ENCODE measurements at places on chromosomes 1 and 21.

DNA sequence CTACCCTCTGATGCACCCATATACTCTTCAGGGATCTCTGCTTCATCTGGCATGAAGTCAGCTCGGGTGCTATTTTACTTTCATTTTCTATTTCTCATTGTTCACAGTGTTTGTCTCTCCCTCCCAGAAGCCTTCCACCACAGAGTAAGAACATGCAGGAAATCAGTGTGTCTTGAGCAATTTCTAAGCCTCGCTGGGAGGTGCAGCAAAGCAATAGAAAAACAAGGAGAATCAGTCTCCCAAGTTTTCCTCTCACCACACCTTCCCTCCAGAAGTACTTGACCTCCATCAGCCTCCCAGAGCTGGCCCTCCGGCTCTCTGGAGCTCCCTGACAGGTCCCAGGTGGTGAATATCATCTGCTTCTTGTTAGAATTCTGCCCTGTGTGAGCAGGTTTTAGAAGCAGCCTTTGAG lies 594.7 kb upstream of the CAMK1G start:
- H3K36me3 ChIP-seq = no peaks in the 10 kb centered on the region
- H3K4me1 ChIP-seq = peaks cover 3% of the 10 kb centered on the region
- peak overlapping the region; percentile 33 for H3K4me3 ChIP-seq
- H3K27me3 ChIP-seq = no peaks in the 10 kb centered on the region
- H3K27ac ChIP-seq = peak overlapping the region; percentile 58

DNA sequence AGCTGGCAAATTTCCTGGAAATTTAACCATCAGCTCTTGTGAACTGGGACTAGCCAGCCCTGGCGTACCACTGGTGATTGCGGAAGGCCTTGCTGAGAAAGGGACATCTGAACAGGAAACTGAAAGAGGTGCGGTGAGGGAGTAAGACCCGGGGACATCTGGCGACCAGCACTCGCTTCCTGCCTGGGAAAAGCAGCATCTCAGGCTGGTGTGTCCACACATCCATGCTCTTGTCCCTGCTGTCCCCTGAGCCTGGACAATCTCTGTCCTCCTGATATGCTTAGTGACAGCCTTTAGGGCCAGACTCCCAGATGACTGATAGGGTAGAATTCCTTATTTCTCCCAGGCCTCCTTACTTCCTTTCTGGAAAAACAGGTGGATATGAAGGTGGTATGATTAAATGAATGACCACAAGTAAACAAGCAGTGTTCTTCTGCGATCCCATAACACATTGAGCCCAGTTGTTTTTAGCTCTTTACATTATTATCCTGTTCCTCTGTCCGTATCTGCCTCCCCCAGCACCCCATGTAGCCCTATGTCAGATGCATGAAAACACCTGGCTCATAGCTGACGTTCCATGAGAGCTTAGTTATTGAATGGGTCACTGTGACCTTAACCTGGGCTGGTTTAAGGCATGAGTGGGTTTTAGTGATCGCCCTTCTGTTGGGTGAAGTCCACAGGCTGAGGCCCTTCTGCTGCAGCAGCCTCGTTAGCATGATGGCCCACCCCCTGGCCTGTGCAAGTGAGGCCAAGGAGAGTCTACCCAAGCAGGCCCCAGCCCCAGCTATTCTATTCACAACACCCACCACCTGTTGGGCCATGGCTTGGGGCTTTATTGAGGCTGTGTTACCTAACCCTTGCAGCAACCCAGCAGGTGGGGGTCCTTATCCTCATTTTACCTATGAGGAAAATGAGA lies 76.1 kb upstream of the GADD45A start:
- no peak for DNase-seq
- no peaks in the 10 kb centered on the region for H3K36me3 ChIP-seq
- H3K4me1 ChIP-seq = peaks cover 2% of the 10 kb centered on the region
- H3K27me3 ChIP-seq = peaks cover 7% of the 10 kb centered on the region
- no peak overlapping the region for H3K4me3 ChIP-seq

DNA sequence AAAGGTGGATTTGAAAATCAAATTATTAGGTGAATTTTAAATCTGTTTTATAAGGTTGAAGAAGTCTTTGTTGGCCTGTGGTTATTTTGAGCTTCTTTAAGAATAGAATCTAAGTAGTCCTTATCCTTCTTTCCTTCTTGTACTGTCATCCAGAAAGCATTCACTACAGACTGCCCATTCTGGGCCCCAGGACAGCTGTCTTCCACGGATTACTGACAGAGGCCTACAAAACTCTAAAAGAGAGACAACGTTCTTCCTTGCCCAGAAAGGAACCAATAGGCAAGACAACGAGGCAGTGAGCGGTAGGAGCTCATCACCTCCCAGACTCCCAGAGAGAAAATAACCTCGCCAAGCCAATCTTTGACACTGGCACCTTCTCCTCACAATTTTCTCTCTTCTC lies 24.4 kb upstream of the PIGC start:
- H3K36me3 ChIP-seq = no peaks in the 10 kb centered on the region
- no peaks in the 10 kb centered on the region for H3K27me3 ChIP-seq
- H3K27ac ChIP-seq = no peak overlapping the region

DNA sequence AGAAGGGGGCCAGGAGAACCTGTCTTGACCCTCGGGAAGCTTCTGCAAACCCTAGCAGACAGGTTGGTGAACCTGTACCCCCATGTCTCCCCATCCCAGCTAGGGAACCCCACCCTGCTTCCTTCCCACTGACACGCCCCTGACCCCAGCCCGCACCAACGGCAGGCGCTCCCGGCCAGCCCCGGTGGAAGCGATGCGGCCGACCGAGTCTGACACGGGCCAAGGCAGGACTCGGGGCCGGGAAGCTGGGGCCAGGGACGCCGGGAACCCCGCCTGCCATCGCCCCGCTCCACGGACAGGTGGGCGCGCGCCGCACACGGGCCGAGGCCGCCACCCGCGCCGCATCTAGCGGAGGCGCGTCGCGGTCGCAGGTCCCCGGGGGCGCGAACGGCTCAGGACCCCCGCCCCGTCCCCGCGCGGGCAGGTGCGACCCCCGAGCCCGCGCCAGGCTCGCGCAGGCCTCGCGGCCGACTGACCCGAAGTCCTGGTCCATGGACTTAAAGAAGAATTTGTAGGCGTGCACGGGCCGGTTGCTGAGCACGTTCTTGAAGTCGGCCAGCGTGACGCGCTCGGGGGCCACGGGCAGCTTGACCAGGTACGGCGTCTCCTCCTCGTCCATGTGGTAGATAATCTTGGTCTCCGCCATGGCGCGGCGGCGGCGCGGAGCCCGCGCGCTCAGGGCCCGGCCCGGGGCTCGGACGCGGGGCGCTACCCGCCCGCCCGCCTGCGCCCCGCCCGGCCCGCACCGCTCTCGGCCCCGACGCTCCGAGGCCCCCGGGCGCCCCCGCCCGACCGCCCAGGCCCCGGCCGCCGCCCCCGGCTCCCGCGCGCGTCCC lies 580 bp downstream of the DVL1 start:
- peak overlapping the region; percentile 68 for H3K4me3 ChIP-seq
- no peaks in the 10 kb centered on the region for H3K27me3 ChIP-seq
- H3K36me3 ChIP-seq = no peaks in the 10 kb centered on the region
- no peak overlapping the region for H3K27ac ChIP-seq
- H3K4me1 ChIP-seq = peaks cover 61% of the 10 kb centered on the region

- no peaks in the 10 kb centered on the region for H3K4me1 ChIP-seq
- no peaks in the 10 kb centered on the region for H3K36me3 ChIP-seq
- no peak overlapping the region for H3K27ac ChIP-seq
Observed at GRCh38 chr1:107633596-107633995, 331.4 kb downstream of the VAV3 start.

- no peak for DNase-seq
- H3K27ac ChIP-seq = no peak overlapping the region
- H3K36me3 ChIP-seq = no peaks in the 10 kb centered on the region
- no peaks in the 10 kb centered on the region for H3K27me3 ChIP-seq
- no peaks in the 10 kb centered on the region for H3K4me1 ChIP-seq
Observed at GRCh38 chr1:158324395-158324794, 6.9 kb downstream of the CD1B start.

DNA sequence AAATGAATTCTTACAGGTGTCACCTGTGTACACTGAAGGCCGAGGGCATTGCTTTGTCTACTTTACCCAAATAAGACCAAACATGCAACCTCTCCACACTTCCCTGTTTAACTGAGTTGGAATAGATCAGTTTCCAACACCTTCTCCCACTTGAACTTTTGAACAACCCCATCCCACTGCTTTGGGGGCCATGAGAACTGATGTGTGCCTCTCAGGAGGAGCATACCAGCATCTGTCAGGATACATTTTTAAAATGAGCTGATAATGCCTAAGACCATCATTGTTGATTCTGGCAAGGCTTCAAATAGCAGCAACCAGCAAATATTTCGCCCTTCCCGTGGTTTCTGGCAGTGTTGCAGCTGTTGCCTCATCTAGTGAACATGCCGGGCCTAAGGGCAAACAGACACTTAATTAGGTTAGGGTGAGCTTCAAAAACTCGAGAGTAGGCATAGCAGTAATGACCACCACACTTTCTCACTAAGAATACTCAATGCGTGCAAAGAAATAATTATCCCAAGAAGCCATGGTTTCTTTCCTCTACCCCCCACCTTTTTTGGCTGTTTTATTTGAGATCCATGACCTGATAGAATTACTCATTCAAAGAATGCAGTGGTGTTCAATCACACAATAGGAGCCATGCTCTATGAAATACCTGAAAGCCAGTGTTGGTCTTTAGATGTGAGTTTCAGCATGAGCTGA lies 63.7 kb downstream of the MAP10 start:
- no peaks in the 10 kb centered on the region for H3K36me3 ChIP-seq
- no peak overlapping the region for H3K27ac ChIP-seq

- H3K27ac ChIP-seq = no peak overlapping the region
- no peak for DNase-seq
- H3K36me3 ChIP-seq = no peaks in the 10 kb centered on the region
- no peaks in the 10 kb centered on the region for H3K27me3 ChIP-seq
- no peaks in the 10 kb centered on the region for H3K4me1 ChIP-seq
Observed at GRCh38 chr1:94283462-94283861, 46.1 kb upstream of the ARHGAP29 start.

DNA sequence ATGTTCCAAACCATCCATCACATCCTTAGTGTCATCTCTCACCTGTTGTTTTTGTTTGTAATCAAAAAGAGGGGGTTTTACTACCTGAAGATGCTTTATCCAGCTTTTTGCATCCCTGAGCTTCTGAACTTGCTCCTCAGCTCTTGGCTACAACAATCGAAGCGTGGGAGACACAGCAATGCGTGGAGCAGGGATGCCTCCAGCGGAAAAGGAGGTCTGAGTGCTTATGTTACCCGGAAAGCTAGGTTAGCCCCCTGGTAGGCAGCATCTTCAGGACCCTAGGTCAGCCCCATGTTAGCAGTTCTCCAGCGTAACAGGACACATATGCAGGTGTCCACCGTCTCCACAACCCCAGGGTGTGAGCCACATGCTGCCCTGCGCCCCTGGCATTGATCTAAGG lies 141.5 kb downstream of the RRAGC start:
- no peaks in the 10 kb centered on the region for H3K36me3 ChIP-seq
- no peak for DNase-seq
- no peak overlapping the region for H3K4me3 ChIP-seq
- no peak overlapping the region for H3K27ac ChIP-seq

DNA sequence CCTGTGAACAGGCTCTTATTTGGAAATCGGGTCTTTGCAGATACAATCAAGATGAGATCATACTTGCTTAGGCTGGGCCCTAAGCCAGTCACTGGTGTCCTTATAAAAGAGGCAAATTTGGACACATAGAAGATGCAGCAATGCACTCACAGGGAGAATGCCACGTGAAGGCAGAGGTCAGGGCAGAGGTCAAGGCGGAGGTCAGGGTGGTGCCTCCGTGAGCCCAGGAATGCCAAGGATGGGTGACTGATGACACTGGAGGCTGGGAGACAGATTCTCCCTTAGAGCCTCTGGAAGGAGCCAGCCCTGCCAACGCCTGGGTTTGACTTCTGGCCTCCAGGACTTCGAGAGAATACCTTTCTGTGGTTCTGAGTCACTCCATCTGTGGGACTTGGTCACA lies 22.8 kb upstream of the C1orf174 start:
- H3K4me3 ChIP-seq = no peak overlapping the region
- no peaks in the 10 kb centered on the region for H3K36me3 ChIP-seq
- H3K27me3 ChIP-seq = peaks cover 26% of the 10 kb centered on the region
- no peak for DNase-seq
- H3K4me1 ChIP-seq = no peaks in the 10 kb centered on the region

- no peak overlapping the region for H3K4me3 ChIP-seq
- no peak overlapping the region for H3K27ac ChIP-seq
- H3K27me3 ChIP-seq = no peaks in the 10 kb centered on the region
- no peak for DNase-seq
- H3K36me3 ChIP-seq = no peaks in the 10 kb centered on the region
Observed at GRCh38 chr1:203465948-203466347, 9.7 kb upstream of the PRELP start.

GRCh38 chr1:93576346-93576745 lies 105.3 kb downstream of the BCAR3 start:
- no peak overlapping the region for H3K27ac ChIP-seq
- no peak overlapping the region for H3K4me3 ChIP-seq
- H3K27me3 ChIP-seq = no peaks in the 10 kb centered on the region
- no peak for DNase-seq

- no peak for DNase-seq
- peaks cover 26% of the 10 kb centered on the region for H3K4me1 ChIP-seq
- H3K27ac ChIP-seq = peak overlapping the region; percentile 56
Observed at GRCh38 chr21:14527696-14528652, 18.1 kb downstream of the SAMSN1 start.

- DNase-seq = peak; percentile 62
- H3K27me3 ChIP-seq = no peaks in the 10 kb centered on the region
- peak overlapping the region; percentile 62 for H3K4me3 ChIP-seq
- peaks cover 5% of the 10 kb centered on the region for H3K4me1 ChIP-seq
- peak overlapping the region; percentile 68 for H3K27ac ChIP-seq
Observed at GRCh38 chr1:184387476-184388318, 868 bp downstream of the C1orf21 start.

- H3K27ac ChIP-seq = no peak overlapping the region
- no peaks in the 10 kb centered on the region for H3K36me3 ChIP-seq
- H3K27me3 ChIP-seq = no peaks in the 10 kb centered on the region
- no peaks in the 10 kb centered on the region for H3K4me1 ChIP-seq
- no peak overlapping the region for H3K4me3 ChIP-seq
Observed at GRCh38 chr1:17168091-17168876, 36.6 kb upstream of the PADI1 start.

DNA sequence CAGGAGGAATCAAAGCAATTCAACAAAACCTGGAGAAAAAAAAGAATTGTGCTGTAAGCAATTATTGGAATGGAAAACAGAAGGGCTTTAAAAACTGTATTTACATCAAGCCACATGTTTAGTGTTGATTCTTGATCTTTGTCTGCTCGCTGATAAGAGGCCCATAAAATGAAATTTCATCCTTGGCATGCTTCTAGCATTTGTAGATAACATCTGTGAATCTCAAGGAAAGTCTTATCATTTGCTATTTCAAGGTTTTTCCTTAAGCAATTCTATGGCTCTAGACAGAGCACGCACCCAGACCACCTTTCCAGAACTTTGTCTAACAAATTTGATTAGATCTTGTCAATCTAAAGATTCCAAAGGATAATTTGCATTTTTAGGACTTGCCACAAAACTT lies 181.0 kb upstream of the FGGY start:
- no peak overlapping the region for H3K27ac ChIP-seq
- H3K4me1 ChIP-seq = no peaks in the 10 kb centered on the region
- no peak for DNase-seq

Measured in T-cell (primary cell).